ENCODE measurements at places on chromosomes 4 and X.

DNA sequence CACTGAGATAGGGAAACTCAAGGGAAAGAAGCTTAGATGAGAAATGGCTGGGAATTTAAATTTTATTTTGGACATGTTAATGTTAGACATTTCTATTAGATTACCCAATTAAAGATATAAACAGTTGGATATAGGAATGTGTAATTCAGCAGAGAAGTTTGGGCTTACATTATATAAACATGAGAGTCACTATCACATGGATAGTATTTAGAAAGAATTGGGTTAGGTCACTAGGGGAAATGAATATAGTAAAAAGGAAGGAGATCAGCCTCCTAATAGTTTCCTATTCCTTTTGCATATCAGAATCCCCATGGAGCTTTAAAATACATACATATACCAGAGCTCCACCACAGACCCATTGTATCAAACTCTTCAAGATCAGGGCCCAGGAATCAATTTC lies 19.6 kb upstream of the CXCL5 start:
- DNase-seq, result no peak

DNA sequence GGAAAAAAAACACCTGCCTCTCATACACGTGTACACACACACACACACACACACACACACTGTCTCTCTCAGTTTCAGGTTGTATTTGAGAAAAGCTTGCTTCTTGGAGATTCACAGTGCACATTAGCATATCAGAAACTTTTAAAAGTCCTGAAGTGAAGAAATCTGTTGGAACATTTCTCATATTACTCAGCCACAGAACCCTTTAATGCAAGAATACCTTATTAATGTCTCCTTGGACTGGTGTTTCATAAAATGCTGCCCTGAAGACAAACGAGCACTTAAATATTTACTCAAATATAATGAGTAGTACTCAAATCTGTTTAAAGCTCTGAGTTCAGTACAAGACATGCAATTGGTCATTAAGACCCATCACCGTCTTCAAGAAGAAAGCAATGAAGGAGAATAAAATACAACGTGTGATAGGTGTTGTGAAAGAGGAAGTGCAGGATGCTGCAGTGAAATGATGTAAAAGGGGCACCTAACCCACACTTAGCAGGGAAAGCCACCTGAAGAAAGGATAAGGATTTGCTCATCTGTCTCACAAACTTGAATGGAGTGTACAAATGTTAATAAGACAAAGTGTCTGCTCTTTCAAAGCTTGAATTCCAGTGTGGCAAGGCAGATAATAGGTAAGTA lies 57.0 kb downstream of the DCLK2 start:
- DNase-seq, result no peak

GRCh38 chrX:120365320-120365719 lies 3.4 kb downstream of the ATP1B4 start:
- no peak for DNase-seq

DNA sequence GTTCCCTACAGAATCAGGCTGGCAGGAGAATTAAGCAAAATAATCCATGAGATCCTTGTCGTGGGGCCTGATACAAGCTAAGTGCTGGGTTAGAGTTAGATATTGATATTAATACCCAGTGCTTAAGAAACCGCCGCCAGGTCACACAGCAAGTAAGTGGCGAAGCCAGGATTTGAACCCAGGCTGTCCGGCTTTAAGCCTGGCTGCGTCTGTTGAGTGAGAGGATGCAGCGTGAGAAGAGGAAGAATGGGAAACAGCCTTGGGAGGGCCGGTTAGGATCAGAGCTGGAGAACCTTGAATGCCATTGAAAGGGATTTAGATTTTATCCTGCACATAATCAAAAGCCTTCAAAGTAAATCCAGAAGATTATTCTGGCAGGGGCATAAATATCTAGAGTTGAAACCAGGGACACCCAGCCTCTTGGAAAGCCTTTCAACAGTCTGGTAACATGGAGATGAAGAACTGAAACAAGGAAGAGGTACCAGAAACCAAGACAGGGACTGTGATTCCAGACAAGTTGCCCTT lies 64.8 kb upstream of the HELT start:
- peak; percentile 40 for DNase-seq

DNA sequence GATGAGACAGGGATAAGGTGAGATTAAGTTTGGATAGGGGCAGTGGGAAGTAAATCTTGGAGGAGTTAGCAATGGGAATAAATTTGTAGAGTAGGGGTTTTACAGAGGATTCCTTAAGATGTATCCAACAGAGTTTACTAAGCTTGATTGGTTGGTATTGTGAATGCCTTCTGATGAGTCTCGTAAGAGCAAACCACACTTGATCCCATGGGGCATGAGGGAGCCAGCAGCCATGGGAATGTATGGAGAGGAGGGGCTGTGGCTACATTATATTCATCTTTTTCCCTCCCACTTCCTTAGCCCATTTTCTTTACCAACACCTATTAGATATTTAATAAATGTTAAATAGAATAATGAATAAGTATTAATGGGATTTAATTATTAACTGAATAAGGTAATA lies 126.6 kb upstream of the NDST3 start:
- no peak for DNase-seq
